CD4-positive, alpha-beta T cell (primary cell): ENCODE measurements at places on chromosomes 2 and 18.

DNA sequence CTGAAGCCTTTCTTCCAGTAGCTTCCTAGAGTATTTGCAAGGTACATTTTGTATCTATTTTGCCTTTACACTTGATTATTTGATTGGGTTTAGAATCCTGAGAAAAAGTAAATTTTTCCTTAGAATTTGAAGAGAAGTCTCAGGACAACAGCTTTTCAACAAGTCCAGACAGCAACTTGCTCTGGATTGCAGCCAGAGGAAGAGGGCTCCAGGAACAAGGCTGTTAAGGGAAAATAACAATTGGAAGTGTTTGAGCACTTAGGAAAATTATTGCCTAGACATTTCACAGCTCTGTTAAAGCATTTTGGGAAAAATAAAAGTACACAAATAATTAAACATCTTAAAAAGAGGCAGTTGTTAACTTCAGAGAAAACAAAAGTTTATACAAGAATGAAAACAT, 58.3 kb upstream of the RAPGEF4 start:
- DNase-seq: no peak

- DNase-seq: no peak
Observed at GRCh38 chr18:10072671-10073175, 158.9 kb downstream of the VAPA start.

- DNase-seq: no peak
Observed at GRCh38 chr2:9552219-9553178, 3.1 kb downstream of the ADAM17 start.

- DNase-seq: no peak
Observed at GRCh38 chr18:9000733-9001132, 101.8 kb upstream of the NDUFV2 start.

GRCh38 chr18:23814991-23815614, 125.8 kb downstream of the LAMA3 start:
- no peak for DNase-seq

- no peak for DNase-seq
Observed at GRCh38 chr18:73168236-73168635, 300.4 kb upstream of the NETO1 start.

DNA sequence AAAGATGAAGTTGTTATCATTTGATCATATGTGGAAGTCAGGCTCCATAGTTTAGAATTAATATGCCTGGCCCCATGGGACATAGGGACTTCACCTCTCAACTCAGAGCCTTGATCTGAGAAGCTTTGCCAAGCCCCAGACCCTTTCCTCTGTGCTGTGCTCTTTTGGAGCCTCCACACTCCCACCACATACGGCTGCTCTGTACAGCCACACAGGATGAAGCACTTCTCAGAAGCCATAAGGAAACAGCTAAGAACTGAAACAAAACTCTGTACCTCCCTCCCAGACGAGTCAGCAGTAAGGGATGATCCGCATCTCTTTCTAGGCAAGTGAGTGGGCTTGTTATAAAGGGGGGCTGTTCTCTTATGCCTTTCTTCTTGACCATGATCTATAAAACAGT, 66.5 kb downstream of the CAB39 start:
- no peak for DNase-seq
